ENCODE measurements at places on chromosomes 11 and 22. TPM values are rescaled to one million over a fixed set of nuclear protein-coding genes. Genes with fewer than 3 reads are reported as not detected.

DNA sequence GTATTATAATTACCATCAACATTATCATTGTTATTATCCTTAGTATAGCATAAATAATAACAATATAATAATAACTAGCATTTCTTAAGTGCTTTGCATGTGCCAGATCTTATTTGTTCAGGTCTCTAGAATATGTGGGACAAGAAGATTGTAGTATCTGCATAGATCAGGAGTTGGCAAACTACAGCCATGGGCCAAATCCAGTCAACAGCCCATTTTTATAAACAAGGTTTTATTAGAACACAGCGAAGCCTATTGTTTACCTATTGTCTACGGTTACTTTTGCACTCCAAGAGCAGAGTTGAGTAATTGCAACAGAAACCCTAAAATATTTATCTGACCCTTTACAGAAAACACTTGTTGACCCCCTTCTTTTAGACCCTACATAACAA is 81.4 kb downstream of the SLC1A2 start:
- DNase-seq: no peak

Gene GNAZ
- total RNA-seq: 19.2 TPM

Gene CFL1
- 678 TPM for total RNA-seq

DNA sequence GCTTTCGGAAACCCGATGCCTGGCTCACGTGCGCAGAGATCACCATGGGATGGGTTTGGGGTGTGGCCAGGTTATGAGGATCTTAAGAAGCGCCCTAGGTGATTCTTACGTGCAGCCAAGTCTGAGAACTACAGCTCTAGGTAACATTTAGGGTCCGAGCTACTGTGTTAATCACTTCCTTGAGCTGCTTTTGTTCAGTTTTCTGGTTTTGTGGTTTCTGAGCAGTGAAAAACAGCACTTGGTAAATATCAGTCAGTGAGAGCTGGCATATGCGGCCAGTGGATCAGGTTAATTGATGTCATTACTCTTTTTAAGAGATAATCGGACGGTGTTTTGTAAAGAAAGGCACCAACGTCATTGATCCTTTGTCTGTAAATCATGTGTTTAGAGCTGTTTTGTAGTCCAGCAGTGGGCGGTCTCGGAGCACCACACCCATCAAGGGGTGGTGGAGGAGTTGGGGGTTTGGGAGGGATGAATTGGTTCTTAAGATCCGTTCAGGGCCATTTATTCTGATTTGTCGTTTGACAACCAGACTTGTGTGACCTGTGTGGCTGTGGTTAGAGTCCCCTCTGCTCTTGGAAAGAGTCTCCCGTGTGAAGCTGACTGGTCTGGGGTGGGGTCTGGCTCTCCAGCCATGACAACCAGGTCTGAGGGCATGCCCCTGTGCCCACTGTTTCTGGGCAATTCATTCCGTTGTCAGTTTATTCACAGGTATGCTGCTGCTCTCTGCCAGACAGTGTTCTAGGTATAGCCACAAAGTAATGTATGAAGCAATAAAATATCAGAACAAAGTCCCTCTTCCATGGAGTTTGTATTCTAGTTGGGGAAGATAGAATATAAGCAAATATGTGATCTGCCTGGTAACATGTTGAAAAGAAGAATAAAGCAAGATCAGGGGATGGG is 61.9 kb upstream of the SORL1-AS1 start:
- no peak for DNase-seq

DNA sequence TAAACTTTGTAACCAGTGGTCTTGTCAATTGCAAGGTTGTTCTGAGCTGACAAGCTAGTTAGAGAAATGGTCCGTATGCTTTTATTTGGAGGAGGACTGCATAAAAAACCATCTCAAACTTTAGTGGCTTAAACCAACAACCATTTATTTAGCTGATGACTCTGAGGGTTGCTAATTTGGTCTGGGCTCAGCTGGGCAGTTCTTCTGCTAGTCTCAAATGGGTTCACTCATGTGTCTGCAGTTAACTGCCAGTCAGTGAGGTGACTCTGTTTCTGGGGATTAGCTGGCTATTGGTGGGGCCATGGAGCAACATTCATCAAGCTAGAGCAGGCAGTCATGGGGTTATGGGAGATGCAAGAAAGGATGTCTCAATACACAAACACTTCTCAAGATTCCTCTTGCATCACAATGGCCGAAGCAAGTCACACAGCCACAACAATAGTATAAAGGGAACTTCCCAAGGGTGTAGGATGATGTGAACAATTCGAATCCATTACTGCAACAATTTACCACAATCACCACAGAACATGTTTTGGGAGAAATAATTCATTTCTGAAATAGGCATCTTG is 521.9 kb downstream of the INSC start:
- no peak for DNase-seq

- no peak for DNase-seq
These were observed 3.1 kb downstream of the OR8B8 start for GRCh38 chr11:124442442-124442841.

DNA sequence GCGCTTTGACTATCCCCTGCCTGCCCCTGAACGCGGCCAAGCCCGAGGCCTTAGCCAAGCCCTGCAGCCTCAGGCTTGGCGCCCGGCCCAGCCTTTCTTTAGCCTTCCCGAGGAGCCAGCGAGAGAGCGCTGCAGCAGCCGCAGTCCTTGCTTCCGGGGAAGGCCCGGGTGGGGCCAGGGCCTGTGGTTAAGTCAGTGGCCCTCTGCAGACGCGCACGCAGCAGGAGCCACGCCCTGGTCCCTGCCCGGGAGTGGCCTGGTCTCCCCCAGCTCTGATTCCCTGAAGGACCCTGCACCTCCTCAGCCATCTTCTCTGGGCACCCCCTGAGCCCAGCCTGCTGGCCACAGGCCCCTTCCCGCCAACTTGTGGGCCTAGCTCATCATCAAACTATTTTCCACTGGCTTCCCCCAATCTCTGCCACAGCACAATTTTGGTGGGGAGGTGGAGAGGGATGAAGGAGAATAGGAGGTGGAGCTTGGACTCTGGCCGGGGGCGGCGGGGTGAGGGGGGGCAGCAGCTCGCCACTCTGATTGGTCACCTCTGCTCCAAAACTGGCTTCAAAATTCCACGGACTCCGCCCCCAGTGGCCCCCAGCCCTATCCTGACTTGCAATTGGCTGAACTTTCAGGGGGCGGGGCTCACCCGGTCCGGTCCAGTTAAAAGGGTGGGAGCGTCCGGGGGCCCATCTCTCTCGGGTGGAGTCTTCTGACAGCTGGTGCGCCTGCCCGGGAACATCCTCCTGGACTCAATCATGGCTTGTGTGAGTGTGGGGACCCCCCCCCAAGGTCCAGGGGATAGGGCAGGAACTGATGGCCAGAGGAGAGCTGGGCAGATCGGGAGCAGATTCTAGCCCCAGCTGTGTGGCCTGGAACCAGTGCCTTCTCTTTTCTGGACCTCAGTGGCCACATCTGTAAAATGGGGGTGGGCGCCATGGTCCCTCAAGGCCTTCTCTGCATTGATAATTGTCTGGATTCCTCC is at the start of gene LGALS1:
TSS of gene LGALS1 (plus strand) at position 686 of the 979 bp plus-strand sequence. CDS start at position 753, 67 bp downstream.
- peak; percentile 97 for DNase-seq
